Body of pancreas (tissue), 4 donors: ENCODE measurements at places on chromosomes 3 and 15. TPM values are rescaled to one million over a fixed set of nuclear protein-coding genes. Genes with fewer than 3 reads are reported as not detected.
A peak's percentile ranks its signal among the peaks of the same experiment; 100 is the strongest.

GRCh38 chr3:52835766-52836470, 1.1 kb upstream of the MUSTN1 start:
- no peak overlapping the region for H3K27ac ChIP-seq
- no peak overlapping the region for H3K4me3 ChIP-seq
- no peaks in the 10 kb centered on the region for H3K27me3 ChIP-seq
- DNase-seq, result no peak

Gene ARMC8
- total RNA-seq, result 103 TPM

- no peak overlapping the region for H3K27ac ChIP-seq
- no peaks in the 10 kb centered on the region for H3K27me3 ChIP-seq
- no peaks in the 10 kb centered on the region for H3K4me1 ChIP-seq
- H3K4me3 ChIP-seq, result no peak overlapping the region
Observed at GRCh38 chr3:126539558-126540250, 15.7 kb downstream of the CHST13 start.

DNA sequence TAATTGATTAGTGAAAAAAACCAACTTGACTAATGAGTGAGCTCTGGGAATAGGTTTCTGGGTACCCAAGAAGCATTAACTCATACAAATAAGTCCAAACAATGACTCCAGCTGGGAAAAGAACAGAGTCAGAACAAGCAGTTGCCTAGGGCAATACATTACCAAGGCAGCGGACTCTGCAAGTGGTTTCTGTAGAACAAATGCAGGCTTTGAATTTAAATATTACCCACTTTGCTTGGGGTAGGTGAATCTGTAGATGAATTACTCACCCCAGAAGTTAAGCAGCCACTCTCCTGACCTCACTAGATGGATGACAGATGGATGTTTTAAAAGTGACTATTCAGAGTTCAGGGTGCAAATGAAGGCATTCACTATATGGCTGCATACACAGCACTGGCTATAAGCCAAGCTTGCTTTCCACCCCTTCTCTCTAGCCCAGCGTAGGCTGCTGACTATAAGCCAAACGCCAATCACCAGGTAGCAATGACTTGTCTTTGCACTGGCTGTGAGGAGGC, 73.1 kb upstream of the BHLHE40 start:
- no peaks in the 10 kb centered on the region for H3K27me3 ChIP-seq
- H3K4me3 ChIP-seq, result no peak overlapping the region
- H3K4me1 ChIP-seq, result peaks cover 43% of the 10 kb centered on the region
- H3K27ac ChIP-seq, result peak overlapping the region; percentile 52
- H3K36me3 ChIP-seq, result no peaks in the 10 kb centered on the region
- peak; percentile 34 for DNase-seq

Gene GOLGA6L7
- not detected for total RNA-seq

DNA sequence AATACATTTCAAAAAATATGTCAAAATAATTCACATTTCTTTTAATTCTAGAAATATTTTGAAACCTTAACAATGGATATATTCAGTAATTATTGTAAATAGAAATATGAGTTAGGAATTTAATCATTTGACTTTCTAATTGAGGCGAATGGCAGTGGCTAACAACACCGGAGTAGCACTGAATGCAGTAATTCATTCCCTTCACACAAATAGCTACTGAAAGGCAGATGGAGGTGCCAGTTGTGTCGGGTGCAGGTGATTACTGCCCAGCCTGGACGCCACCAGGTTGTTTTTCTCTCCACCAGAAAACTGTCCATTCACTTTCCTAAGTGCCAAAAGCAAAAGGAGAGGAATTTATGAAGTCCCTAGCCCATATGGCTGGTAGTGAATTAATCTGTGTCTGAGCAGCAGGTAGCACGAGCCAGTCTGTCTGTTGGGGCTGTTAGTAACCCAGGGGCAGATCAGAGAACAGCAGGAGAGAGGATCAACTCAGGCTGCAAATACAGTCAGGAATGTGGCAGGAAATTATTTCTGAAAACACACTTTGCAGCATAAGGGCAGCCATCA, 79.3 kb upstream of the GMNC start:
- H3K27ac ChIP-seq, result no peak overlapping the region
- no peaks in the 10 kb centered on the region for H3K27me3 ChIP-seq
- no peak for DNase-seq

Gene NEK11
- 10.2 TPM for total RNA-seq

Gene CIDEC
- 6.5 TPM for total RNA-seq

DNA sequence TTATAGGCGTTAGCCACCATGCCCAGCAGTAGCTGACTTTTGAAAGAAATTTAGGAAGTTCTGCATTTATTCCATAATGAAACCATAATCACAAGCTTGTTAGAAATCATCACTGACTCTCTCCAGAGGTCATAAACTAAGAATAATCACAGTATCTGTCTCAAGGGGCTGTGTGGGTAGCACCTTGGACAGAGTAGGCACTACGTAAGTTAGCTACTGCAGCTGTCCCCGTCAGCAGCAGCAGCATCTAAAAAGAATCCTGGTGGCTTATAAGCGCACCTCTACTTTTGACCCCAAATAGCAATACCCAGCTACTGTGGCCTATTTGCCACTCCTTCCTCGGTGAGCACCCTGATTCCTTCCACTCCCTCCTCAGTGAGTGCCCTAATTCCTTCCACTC, 57.8 kb upstream of the RPL35A start:
- H3K4me1 ChIP-seq, result peaks cover 19% of the 10 kb centered on the region
- H3K4me3 ChIP-seq, result no peak overlapping the region
- DNase-seq, result no peak

- no peaks in the 10 kb centered on the region for H3K36me3 ChIP-seq
- DNase-seq, result no peak
- peaks cover 16% of the 10 kb centered on the region for H3K4me1 ChIP-seq
Observed at GRCh38 chr3:138768125-138768524, 66.6 kb downstream of the PIK3CB start.

GRCh38 chr3:102979682-102980354, 545.0 kb downstream of the ZPLD1 start:
- no peaks in the 10 kb centered on the region for H3K36me3 ChIP-seq
- no peak overlapping the region for H3K4me3 ChIP-seq
- peak; percentile 87 for DNase-seq
- peaks cover 7% of the 10 kb centered on the region for H3K4me1 ChIP-seq

Gene SLC12A1
- not detected for total RNA-seq

DNA sequence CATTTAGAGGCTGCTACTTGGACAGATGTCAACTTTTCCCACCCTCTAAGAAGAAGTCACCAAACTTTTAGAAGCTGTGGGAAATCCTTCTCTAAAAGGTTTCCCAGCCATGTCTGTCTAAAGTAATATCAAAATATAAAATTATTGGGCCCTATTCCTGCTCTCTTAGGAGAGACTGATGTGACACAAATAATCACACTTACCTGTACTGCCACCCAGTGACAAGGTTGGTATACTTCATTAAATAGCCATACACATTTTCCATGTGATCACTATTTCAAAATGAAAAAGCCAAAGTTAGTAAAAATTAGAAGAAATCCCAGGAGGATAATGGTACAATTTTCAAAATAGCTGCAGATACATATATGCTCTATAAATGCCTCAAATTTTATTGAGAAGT, 12.6 kb downstream of the OSBPL11 start:
- DNase-seq, result no peak
- no peaks in the 10 kb centered on the region for H3K27me3 ChIP-seq
- peaks cover 5% of the 10 kb centered on the region for H3K4me1 ChIP-seq
- peaks cover 2% of the 10 kb centered on the region for H3K36me3 ChIP-seq
- no peak overlapping the region for H3K27ac ChIP-seq

Gene CAMKV
- total RNA-seq, result not detected

Gene ARPP19
- 37.2 TPM for total RNA-seq

- no peaks in the 10 kb centered on the region for H3K4me1 ChIP-seq
- no peak overlapping the region for H3K4me3 ChIP-seq
- H3K27ac ChIP-seq, result no peak overlapping the region
- no peaks in the 10 kb centered on the region for H3K36me3 ChIP-seq
- H3K27me3 ChIP-seq, result no peaks in the 10 kb centered on the region
- peak; percentile 6 for DNase-seq
Observed at GRCh38 chr3:179760944-179761343, 108.1 kb downstream of the USP13 start.

Gene GOLGA6D
- not detected for total RNA-seq

GRCh38 chr3:113607219-113607596, 74.9 kb downstream of the SIDT1 start:
- DNase-seq, result no peak
- H3K4me1 ChIP-seq, result no peaks in the 10 kb centered on the region
- H3K27me3 ChIP-seq, result no peaks in the 10 kb centered on the region
- H3K4me3 ChIP-seq, result no peak overlapping the region
- no peak overlapping the region for H3K27ac ChIP-seq

DNA sequence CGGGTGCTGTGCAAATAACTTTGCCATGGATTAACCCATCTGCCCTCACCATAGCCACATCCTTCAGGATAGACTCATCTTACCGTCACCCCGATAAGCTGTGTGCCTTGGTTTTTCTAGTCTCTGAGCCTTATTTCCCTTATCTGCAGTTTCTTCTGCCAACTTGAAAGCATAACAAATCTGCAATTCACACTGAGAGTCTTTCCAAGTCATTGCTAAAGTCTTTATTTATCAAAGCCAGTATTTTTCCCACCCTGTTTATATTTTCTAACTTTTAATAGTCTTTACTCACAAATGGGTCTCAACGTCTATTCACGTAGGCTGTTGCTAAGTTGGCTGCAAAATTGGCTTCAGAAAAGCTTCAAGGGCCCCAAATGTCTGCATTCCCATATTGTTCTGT, 61.6 kb upstream of the SUCLG2 start:
- H3K36me3 ChIP-seq, result no peaks in the 10 kb centered on the region
- no peak overlapping the region for H3K4me3 ChIP-seq
- no peak for DNase-seq
- H3K4me1 ChIP-seq, result no peaks in the 10 kb centered on the region
- no peaks in the 10 kb centered on the region for H3K27me3 ChIP-seq

Gene TYRO3
- 10.9 TPM for total RNA-seq

Gene SOX14
- total RNA-seq, result not detected

- peaks cover 14% of the 10 kb centered on the region for H3K4me1 ChIP-seq
- H3K27ac ChIP-seq, result peak overlapping the region; percentile 83
- H3K27me3 ChIP-seq, result no peaks in the 10 kb centered on the region
- no peak for DNase-seq
- peak overlapping the region; percentile 45 for H3K4me3 ChIP-seq
Observed at GRCh38 chr15:93071469-93071936, 17.5 kb downstream of the RGMA start.

Gene DHFR2
- 6.2 TPM for total RNA-seq

DNA sequence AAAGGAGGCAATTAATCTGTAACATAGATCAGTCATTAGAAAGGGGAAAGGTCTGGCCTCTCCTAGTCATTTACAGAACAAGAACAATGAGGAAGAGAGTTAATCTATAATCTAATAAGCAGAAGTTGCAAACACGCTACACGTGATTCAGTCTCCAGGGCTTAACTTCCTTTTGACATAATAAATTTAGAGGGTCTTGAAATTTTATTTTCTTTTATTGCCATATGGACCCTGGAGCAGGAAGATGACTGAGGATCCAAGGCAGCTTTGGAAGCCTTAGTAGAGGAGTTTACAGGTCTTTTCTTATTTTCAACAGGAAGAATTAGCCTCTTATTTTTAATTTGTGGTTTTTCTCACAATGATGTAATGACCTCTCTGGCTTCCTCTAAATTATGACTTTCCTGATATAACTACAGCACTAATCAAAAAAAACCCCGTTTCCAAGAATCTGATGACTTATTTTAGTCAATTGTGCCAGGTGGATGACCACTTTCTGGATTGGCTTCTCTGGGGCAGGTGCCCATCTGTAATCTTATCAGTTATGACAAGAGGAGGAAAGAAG, 32.2 kb downstream of the ADGRG7 start:
- no peaks in the 10 kb centered on the region for H3K27me3 ChIP-seq
- DNase-seq, result no peak
- no peak overlapping the region for H3K4me3 ChIP-seq
- no peaks in the 10 kb centered on the region for H3K36me3 ChIP-seq

- no peaks in the 10 kb centered on the region for H3K4me1 ChIP-seq
- no peak overlapping the region for H3K27ac ChIP-seq
- H3K27me3 ChIP-seq, result no peaks in the 10 kb centered on the region
- DNase-seq, result no peak
- no peaks in the 10 kb centered on the region for H3K36me3 ChIP-seq
Observed at GRCh38 chr3:187947927-187948682, 202.8 kb upstream of the BCL6 start.

Gene P2RY14
- not detected for total RNA-seq

Gene GPR62
- total RNA-seq, result not detected

DNA sequence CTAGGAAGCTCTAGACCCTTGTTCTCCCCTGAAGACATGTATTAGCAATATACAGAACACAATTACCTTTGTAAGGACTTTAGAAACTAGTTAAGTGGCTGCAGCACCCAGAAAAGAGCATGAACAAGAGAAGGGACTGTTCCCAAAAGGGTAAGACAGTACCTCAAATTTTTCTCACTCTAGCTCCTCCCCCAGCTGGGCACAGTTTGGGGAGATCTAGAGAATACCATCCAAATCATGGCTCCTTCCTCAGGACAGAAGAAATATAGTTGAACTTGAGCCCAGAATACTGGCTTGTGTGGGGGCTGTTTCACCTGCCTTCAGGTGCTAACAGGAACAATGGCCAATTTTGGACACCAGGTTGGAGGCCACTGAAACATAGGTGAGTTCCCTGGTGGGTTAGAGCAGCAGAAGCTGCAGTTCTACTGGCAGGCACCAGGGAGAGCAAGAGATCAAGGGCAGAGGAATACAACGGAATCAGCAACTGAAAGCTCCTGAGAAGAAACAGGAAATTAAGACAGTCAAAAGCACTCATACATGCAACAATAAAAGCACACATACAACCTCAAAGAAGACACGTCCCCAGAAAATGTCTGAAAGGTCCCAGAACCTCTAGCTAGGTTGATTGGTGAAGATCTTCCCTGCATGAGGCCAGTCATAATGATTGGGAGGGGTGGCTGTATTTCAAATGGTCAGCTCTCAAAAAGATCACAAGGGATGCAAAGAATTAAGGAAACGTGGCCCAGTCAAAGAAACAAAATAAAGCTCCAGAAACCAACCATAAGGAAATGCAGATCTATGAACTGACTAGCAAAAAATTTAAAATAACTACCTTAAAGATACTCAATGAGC, 104.9 kb upstream of the ASB14 start:
- no peaks in the 10 kb centered on the region for H3K27me3 ChIP-seq
- H3K36me3 ChIP-seq, result no peaks in the 10 kb centered on the region
- H3K27ac ChIP-seq, result no peak overlapping the region
- H3K4me1 ChIP-seq, result no peaks in the 10 kb centered on the region
- H3K4me3 ChIP-seq, result no peak overlapping the region

DNA sequence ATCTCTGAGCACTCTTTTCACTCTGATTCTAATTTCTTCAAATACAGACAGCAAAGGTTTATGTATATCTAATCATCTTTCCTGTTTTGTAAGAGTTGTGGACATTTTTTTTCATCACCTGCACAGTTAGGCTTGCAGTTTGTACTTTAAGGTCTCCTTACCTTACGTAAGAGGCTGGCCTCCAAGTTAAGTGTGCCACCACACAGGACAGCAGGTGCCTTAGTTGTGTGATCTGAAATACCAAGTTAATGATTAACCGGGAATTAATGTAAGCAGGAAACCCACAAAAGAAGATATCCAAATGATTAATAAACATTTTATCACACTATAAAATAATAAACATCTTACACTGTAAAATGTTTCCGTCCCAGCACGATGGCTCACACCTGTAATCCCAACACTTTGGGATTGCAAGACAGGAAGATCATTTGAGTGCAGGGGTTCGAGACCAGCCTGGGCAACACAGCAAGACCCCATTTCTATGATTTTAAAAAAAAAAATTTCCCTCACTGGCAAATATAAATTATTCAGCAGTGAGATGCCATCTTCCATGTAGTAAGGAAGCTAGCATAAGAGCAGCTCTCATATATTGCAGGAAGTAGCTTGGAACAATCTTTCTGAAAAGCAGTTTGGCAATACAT, 87.7 kb upstream of the LIMD1 start:
- H3K36me3 ChIP-seq, result no peaks in the 10 kb centered on the region
- no peaks in the 10 kb centered on the region for H3K27me3 ChIP-seq
- DNase-seq, result peak; percentile 30
- H3K4me1 ChIP-seq, result peaks cover 11% of the 10 kb centered on the region
- H3K4me3 ChIP-seq, result no peak overlapping the region
- no peak overlapping the region for H3K27ac ChIP-seq
